ENCODE measurements at places on chromosomes 6 and 20.

GRCh38 chr6:37005061-37005810 lies at the start of gene FGD2:
TSS of gene FGD2 (plus strand) at chr6:37005655. CDS start at chr6:37005818, 163 bp downstream.
- DNase-seq = no peak

- no peak for DNase-seq
These were observed 8.2 kb upstream of the PYGB start for GRCh38 chr20:25239387-25240370.

DNA sequence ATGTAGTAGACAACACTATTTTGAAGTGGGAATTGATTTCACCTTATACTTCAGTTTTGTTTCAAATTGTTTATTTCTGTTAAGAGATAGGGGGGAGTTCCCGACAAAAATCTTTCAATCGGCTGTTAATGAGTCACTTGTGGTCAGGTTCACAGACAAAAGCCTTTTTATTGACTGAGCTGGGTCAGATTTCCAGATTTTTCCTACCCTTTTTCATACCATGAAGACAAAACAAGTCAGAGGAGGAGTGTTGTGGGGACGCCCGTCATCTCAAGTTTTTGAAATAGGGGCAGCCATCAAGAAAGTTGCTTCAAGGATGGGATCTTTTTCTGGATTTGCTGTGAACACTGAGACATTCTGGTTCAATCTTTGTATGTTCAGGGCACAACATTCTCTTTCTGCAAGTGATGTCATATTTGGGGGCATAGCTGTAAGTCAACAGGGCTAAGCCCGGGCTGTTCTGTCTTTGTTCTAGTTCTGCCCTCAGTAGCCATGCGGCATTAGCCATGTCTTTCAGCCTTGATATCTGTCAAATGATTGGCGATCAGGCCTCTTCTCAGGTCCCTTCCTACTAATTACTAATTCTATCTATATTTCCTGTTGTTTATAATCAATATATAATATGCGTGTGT lies 496.0 kb upstream of the MARCKS start:
- DNase-seq = no peak

GRCh38 chr6:63689421-63689820 lies 53.8 kb downstream of the PHF3 start:
- no peak for DNase-seq

GRCh38 chr6:64996301-64996700 lies 710.7 kb downstream of the EYS start:
- no peak for DNase-seq

DNA sequence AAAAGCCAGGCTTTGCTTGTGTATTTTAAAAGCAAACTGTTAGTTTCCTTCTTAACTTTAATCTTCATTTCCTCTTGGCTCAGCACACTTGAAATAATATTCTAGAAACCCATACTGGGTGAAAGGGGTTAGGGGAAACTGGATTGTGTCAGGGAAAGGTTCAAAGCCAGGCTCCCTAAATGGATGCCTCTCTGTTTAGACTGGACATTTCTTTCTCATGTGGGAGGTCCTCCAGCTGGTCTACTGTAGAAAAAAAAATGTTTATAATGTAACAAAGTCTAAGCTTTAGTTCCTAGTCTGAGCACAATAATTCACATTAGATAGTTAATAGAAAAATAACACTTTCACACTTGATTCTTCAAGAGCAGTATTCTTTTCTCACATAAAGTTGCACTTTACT lies 89.0 kb upstream of the AKIRIN2 start:
- DNase-seq = no peak

GRCh38 chr6:157059781-157060180 lies 263.5 kb downstream of the TMEM242 start:
- DNase-seq = peak; percentile 86

- no peak for DNase-seq
These were observed 38.4 kb downstream of the WDR27 start for GRCh38 chr6:169663468-169663867.

- DNase-seq = no peak
These were observed 1607.2 kb downstream of the GRIK2 start for GRCh38 chr6:103000688-103001087.

GRCh38 chr6:20933057-20933788 lies 399.0 kb downstream of the CDKAL1 start:
- no peak for DNase-seq

GRCh38 chr20:20073801-20074371 lies 21.6 kb downstream of the CFAP61 start:
- peak; percentile 68 for DNase-seq

DNA sequence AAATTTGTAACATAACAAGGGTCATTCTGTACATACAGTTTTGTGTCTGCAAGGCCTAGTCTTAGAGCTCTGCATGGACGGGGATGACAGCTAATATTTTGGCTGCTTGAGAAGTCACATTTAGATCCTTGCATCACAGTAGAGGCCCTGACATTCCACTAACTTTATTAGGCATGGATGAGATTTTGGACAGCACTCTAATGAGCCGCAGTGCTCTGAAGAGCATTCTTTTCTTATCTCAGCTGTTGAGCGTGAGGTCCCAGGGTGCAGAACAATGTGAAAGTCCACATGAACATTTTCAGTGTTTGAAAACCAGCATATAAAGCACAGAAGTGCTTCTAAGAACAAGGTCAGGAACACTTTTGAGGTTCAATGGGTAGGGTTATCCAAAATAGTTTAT lies 58.9 kb downstream of the IPCEF1 start:
- DNase-seq = no peak

GRCh38 chr6:169160091-169160854 lies 93.4 kb downstream of the THBS2 start:
- DNase-seq = no peak

DNA sequence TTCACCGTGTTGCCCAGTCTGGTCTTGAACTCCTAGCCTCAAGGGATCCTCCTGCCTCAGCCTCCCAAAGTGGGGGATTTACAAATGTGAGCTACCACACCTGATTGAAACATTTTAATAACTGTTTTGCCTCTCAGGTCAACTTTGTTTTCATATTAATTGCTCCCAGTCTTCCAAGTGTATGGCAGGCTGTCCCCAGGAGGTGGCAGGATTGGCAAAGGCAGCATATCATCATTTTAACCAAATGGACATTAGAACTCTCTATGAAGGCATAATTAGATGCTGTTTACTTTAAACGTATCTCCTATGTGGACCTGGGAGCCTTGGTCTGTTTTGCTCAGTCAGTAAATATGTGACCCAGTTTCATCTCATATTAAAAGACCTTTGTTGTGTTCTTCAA lies 59.2 kb upstream of the CSE1L start:
- DNase-seq = peak; percentile 7

DNA sequence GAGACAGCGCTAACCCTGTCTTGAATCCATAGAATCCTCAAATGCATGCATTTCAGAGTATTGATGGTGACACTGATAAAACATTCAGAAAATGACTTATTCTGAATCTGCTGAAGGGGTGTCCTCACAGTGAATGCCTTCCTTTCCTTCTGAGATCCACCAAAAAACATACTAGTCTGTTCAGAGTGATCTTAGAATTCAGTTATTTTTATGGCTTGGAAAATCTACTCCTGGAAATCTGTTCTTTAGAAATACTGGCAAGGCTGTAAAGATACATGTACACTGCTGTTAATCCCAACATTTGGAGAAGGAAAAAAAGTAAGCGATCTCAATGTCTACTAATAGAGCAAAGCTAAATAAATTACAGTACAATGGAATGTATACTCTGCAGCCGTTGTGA lies 672.6 kb upstream of the AGPAT4 start:
- no peak for DNase-seq

GRCh38 chr20:19668418-19668817 lies 89.6 kb upstream of the RIN2 start:
- no peak for DNase-seq

DNA sequence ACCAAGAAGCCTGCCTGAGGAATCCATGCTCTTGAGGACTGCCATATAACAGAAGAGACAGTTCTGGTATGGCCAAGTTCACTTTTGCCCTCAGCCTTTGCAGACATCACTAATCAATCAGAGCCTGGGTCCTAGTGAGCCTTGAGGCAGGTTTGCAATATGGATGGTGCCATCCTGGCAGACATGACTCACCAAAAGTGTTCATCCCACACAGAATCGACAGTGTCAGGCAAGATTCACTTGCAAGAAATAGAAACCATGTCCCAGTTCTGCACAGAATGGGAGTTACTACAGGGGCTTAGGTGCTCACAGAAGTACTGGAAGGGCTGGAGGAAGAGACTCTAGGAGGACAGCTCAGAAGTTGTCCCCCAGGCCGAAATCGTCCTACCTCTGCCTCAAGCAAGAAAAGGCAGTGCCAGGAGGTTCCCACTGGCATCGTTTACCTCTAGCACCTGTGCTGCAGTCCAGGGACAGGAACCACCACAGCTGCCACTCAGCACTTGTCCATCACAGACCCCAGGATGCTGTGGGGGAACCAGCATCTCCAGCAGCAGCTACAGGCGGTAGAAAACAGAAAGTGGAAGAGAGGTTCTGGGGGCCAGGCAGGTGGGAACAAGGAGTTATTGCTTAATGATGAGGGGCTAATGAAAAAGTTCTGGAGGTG lies 42.6 kb upstream of the PHACTR3 start:
- no peak for DNase-seq

DNA sequence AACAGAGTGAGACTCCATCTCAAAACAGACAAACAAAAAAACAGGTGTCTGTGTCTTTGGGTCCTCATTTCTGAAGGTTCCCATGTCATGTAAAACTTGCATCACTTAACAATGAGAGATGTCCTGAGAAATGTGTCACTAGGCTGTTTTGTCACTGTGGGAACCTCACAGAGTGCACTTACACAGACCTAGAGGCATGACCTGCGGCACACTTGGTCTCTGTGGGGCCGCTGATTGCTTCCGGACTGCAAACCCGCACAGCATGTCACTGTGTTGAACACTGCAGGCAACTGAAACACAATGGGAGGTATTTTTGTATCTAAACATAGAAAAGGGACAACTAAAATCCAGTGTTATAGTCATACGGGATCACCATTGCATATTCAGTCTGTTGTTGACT lies 42.3 kb upstream of the TMEM181 start:
- DNase-seq = no peak

- DNase-seq = no peak
These were observed 58.6 kb downstream of the GFOD1 start for GRCh38 chr6:13428583-13429405.

GRCh38 chr6:162596676-162597075 lies 130.9 kb downstream of the PRKN start:
- DNase-seq = no peak

- no peak for DNase-seq
These were observed 187.9 kb upstream of the ARID1B start for GRCh38 chr6:156589281-156589680.

- no peak for DNase-seq
These were observed 242.6 kb downstream of the DOK5 start for GRCh38 chr20:54717983-54718382.

GRCh38 chr6:159727717-159728445 lies 575 bp downstream of the WTAP start:
- peak; percentile 29 for DNase-seq

GRCh38 chr6:43963877-43964658 lies 163.2 kb downstream of the MRPL14 start:
- no peak for DNase-seq

DNA sequence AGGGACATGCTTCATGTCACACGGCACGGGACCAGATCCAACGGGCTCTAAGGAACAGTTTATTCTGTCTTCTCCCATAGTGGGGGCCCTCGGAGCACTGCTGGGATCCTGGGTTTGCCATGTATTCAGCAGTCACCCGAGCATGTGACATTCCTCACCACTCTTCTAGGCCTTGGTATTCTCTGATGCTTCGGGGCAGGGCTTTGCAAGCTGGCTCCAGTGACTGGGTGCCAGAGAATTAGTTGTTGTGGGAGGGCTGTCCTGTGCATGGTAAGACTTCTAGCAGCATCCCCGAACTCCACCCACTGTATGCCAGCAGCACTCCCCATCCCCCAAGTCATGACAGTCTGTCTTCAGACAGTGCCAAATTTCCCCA lies 5.4 kb downstream of the CCN5 start:
- no peak for DNase-seq

GRCh38 chr20:61170496-61171320 lies 81.4 kb upstream of the CDH4 start:
- DNase-seq = no peak

DNA sequence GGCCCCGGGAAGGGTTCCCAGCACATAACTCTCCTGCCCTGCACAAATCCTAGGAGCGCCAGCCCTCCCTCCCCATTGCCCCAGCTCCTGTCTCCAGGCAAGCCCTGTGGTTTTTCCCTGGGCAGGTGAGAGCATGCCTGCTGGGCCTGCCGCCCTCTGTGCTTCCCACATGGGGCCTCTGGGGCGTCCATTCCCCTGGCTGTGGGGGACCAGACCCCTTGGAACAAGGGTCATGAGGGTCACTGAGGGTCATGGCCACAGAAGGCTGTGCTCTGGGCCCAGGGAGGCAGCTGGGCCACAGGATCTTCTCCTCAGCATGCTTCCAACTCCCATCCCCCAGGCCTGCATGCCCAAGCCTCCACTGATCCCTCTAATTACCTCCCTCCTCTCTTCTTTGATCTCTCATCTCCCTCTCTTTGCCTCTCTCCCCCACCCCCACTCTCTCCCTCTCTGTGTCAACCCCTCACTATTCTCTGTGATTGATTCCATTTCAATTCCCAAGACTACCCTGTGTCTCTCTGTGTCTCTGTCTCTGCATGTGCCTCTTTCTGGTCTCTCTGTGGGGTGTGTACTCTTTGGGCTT lies 6.1 kb downstream of the MDFI start:
- DNase-seq = no peak

- DNase-seq = no peak
These were observed 42.4 kb downstream of the SSR1 start for GRCh38 chr6:7270320-7271204.

DNA sequence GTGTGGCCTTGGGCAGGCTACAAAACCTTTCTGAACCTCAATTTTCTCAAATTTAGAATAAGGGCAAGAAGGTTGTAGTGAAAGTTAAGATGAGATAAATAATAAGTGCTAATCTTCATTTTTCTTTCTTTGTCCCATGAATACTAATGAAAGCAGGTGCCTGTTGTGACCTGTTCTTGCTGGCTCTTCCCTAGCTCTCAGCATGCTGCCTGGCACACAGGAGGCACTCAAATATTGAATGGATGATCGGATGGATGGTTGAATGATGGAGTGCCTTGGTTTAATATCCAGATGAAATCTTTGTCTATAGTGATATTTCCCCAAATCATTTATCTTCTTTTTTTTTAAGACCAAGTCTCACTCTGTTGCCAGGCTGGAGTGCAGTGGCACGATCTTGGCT lies 15.0 kb downstream of the PBOV1 start:
- DNase-seq = peak; percentile 66

DNA sequence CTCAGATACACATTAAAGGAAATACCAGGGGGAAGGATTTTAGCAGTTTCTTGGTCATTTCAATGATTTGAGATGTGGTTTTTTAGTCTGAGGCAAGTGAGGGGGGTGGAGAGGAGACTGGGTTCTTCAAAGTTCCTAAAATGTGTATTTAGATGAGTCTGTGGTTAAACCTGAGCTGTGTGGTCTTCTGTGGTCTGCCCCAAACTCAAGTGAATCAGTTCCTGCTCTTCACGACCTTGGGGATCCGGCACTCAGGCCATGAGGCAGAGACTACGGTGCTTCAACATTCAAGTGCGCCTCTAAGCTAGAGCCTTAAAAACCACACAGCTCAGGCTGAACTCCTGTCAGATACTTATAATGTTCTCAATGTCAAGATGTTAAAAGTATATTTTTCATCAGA lies 406.7 kb downstream of the LMBRD1 start:
- no peak for DNase-seq
